CD4-positive, alpha-beta T cell treated with Interleukin-10 for 1 hour (primary cell): ENCODE measurements at places on chromosomes 2 and 18.

DNA sequence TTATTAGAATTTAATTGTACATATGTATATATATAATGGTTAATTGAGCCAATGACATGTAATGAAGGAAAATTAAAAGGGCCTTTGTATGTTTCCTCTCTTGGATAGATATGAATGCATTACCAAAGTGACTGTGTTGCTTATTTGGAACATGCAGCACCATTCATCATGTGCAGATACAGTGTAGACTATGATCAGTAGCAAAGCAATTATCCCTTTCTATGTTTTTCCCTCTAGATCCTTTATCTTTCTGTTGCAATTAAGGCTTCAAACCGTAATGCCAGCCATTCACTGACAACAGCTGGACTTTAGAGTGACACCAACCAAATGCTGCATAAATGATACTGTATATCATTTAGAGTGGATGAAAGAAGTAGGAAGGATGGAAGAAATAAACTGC lies 565.2 kb downstream of the NRXN1 start:
- DNase-seq: no peak

GRCh38 chr2:47655563-47655880 lies 127.4 kb upstream of the MSH6 start:
- DNase-seq: no peak

DNA sequence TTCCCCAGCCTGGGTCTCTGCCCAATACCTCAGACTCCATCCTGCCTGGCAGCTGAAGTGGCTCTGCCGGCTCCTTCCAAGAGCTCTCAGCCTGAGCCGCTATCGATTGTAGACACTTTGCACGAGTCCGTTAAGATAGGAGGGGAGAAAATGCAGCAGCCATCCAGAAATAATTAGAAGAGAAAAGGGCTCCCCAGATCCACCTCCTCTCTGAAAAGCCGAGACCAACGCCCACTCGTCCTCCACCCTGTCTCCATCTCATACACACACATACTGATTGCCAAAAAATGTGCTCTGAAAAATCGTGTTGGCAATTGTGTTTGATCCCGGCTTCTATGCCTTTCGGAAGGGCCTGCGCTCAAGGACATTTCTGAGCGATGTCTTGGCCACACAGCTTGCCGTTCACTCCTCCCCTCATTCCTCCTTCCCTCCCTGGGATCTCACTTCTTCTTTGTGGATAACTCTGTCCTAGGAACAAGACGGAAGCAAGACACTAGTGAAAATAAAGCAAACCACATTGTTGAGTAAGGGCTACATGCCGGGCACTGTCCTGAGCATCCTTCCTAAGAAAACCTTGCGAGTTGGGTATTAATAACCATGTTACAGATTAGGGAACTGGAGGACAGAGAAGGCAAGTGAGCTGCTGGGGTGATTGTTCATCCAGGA lies 372.8 kb upstream of the MYT1L start:
- DNase-seq: no peak

GRCh38 chr18:6174983-6175745 lies 239.5 kb downstream of the L3MBTL4 start:
- DNase-seq: no peak

GRCh38 chr2:181243319-181243718 lies 213.9 kb upstream of the ITGA4 start:
- no peak for DNase-seq

DNA sequence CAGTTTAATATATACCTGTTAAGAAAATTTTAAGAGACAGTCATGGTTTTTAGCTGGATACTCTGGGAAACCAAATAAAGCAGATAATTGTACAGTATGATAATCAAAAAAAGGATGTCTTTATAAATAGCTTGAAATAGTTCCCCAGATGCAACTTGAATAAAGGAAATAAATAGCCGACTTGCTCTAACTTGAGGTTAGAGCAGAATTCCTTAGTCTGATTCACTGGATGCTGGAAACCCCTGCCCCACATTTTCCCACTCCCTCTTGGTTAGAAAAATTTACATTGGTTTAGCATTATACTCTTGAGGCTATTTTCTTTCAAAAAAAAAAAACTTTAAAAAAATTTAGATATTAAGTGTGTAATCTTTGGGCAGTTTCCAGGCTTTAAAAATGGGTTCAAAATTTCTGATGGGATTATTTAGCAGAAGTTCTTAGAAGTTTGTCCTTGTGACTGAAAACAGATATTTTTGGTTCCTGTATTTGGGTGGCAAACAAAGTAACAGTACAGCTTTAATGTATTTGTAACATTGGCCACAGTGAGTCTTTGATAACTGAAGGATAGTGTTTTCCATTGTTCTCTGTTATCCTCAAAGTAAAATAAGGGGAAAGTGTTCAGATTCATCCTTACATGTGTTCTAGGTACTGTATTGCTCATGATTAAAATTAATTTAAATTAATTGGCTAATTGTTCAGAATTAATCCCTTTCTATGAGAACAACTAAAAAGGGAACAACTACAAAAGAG lies 39.6 kb downstream of the ITGAV start:
- no peak for DNase-seq

- DNase-seq: no peak
Measured at GRCh38 chr2:29606104-29607037, 315.0 kb downstream of the ALK start.

DNA sequence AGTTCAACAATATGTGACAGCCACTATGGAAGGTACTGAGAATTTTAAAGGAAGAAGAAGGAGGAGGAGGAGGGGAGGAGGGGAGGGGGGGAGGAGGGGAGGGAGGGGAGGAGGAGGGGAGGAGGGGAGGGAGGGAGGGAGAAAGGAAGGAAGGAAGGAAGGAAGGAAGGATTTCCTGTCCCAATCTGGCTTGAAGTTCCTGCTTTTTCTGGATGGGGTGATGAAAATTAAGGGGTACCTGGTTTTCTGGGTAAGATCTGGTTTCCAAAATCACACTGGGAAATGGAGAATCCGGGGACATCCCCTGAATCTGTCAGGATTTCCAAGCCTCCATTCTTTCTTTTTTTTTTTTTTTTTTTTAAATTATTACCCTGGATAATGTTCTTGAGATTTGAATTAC lies 271.8 kb downstream of the MTX2 start:
- DNase-seq: no peak

- DNase-seq: no peak
Measured at GRCh38 chr18:60976976-60977375, 356.3 kb upstream of the CDH20 start.

GRCh38 chr2:232979871-232980461 lies 33.1 kb downstream of the NGEF start:
- DNase-seq: no peak

- no peak for DNase-seq
Measured at GRCh38 chr18:55353806-55354205, 234.2 kb downstream of the TCF4 start.

DNA sequence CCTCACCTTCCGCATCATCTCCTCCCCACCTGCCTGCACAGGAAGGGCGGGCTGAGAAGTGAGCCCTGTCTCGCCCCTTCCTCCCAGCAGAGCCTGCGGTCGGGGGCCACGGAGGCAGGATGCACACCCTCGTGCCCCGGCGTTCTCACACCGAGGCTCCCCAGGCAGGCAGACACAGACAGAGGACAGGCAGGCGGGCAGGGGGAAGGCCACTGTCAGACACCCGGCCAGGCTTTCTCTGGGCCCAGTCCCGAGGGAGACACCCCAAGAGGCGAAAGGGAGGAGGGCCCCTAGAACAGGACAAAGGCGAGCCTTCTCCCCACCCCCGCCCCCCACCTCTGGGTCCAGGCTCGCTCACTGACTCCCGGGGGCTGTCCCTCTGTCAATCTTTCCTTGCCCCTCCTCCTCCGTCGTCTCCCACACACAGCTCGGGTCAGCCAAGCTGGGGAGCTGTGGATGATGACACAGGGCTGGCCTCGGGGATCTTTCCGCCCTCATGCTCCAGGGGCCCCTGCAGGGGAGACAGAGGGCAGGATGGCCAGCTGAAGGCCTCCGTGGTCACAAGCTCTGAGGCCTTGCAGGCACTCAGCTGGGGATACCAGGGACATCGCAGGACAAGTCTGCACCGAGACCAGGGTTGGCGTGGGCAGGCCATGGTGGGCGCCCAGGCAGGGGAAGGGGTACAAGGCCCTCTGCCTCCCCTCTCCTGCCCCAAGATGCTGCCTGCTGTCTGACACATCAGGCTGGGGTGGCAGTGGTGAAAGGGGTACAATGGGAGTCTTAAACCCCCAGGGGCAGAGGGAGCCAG lies 24.9 kb downstream of the BIN1 start:
- DNase-seq: peak; percentile 82
